ENCODE measurements at places on chromosomes 2 and 18.

DNA sequence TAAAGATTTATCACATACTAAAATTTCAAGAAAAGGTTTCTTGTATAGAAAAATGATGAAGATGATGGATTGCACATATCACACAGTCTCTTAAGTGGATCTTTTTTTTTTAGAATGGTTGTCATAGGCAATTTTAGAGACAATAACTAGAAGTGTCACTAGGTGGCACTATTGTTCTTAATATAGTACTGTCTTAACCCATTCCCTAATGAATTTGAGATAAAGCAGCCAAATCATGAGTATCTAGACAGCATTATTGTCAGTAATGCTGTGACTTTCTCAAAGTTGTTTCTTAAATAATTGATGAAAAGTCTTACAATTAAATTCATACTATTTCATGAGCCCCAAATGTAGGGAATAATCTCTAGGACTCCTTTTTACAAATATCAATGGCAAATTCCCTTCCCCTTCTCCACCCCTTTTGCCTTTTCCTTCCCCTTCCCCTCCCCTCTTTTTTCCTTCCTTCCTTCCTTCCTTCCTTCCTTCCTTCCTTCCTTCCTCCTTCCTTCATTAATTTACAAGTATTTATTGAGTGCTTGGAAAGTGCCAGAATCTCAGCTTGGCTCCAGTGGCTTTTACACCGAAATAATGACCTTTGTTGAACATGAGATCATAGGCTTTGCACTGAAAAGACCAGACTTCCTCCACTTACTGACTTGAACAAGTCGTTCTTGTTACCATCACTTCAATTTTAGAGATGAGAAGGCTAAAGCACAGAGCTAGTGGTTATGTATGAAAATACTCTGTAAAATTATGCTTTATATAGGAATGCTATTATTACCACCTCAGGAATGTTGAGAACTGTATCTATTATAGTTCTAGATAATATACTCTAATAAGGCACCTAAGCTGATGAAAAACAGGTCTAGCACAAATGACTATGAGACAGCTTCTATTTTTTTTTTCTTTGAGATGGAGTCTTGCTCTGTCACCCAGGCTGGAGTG lies 19.8 kb downstream of the MYL12B start:
- no peak for DNase-seq

- no peak for DNase-seq
These were observed 46.7 kb downstream of the PLA2R1 start for GRCh38 chr2:160015746-160016145.

- DNase-seq = no peak
These were observed 489.1 kb upstream of the MEX3C start for GRCh38 chr18:51686590-51686989.

DNA sequence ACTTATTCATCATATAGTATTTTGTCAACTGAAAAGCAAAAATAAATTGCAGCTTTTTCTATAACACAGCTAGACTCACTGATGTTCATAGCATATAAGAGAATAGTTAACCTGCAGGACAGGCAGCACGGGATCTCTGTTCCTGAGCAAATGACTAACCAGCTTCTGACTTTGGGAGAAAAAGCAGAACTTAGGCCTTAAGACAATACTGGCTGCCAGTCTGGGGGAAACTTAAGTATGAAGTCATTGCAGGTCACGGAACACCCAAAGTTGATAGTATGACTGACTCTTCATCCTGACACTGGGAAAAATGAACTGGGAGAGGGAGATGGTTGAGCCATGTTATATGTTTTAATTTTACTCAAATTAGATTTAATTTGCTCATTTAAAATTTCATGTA lies 113.0 kb downstream of the DPP4 start:
- DNase-seq = no peak

DNA sequence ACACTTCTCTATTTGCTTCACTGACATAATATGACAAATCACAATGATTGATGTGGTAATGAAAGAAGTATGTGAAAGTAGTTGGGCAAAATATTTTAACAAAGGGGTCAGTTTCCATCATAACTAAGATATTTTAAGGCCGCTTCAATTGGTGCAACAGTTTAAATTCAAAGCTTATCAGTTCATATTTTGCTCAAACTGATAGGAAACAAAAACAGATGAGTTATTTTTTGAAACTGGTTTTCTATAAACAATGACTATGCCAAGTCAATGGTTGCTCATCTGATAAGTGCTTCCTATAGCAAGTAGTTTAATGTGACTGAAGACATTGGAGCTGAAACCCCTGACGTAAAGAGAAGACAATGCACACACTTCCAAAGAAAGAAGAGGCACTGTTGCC lies 1290.7 kb downstream of the SUCLG1 start:
- DNase-seq = no peak

- DNase-seq = no peak
These were observed 75.8 kb downstream of the DYNC1I2 start for GRCh38 chr2:171762879-171763573.

DNA sequence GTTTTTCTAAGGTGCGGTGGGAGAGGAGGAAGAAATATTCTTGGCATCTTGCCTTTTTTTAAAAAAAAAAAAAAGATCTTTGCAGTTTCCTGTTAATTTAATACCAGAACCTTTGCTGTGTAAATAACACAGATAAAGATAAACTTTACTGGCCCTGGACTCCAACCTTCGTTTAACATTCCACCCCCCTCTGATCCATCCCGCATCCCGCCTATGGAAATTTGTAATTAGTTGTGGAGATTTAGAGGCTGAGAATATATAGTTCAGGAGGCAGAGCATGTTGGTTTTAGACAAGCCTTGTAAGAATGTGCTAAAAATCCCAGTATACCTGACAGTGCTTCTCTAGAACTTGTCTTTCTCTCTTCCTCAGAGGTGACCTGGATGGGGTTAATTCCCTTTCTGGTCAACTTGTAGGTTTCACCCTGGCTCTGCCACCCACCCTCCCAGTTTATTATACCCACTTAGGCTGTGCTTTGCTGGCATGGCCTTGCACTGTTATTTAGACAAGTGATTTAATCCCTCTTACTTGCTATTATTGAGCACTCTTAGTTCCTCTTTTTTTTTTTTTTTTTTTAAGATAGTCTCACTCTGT lies 2.9 kb upstream of the C2orf72 start:
- no peak for DNase-seq

DNA sequence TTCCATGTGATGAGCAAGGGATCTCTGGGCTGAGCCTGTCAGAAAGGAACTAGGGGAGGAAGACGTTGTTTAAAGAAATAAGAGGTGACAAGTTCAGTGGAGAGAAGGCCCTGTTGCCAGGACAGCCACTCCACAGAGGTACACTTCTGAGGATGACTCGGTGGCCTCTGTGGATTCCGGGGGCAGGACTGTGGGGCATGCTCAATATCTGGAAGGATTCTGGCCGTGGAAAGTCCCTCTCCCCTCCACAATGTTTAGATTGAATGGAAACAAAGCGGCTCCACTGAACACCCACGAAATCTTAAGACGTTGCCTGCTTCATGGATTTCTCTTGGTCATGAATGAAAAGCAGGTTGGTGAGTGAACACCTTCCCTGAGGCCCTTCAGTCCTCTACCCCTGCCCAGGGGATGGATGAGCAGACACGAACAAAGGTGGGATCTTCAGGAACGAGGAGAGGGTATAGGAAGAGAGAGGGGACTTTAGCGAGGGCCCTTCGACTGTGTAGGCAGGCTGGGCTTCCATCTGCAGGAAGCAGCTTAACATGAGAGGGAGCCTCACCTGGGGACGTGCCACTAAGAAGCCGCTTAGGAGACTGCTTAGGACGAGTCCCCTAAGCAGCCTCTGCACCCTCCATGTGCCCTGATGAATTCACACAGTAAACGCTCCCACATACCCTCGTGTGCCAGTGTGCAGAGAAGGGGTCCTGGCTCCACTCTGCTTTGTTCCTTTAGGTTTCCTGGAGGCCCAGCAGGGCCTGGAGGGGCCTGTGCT lies 1.9 kb downstream of the NTSR2 start:
- DNase-seq = no peak

Measured in stimulated activated CD4-positive, alpha-beta T cell treated with anti-CD3 and anti-CD28 coated beads, Interleukin-15, amount 100 ng/mL, for 1 hour (primary cell).